ENCODE measurements at places on chromosomes 4 and X.

- no peak for DNase-seq
Measured at GRCh38 chrX:6708676-6709380, 173.9 kb upstream of the VCX3A start.

- no peak for DNase-seq
Measured at GRCh38 chr4:179486570-179487335, 2044.5 kb upstream of the AGA start.

DNA sequence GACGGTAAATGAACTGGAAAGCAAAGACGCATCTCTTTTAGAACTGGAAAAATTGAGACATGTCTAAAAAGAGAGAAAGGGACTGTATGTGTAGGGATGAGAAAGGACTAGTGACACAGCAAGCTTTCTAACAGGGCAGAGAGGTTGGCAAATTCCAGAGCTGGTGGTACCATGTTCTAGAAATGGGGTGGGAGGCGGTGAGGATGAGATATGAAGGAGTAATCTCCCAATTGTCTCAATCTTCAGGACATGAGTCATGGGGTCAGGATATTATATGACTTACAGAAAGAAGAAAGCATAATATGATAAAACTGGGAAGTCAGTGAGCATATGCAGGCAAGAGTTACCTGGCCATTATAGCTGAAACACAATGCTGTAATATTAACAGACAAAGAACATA, 14.2 kb downstream of the TAB3 start:
- no peak for DNase-seq

- no peak for DNase-seq
Measured at GRCh38 chr4:38855466-38855865, 1.2 kb downstream of the TLR6 start.

DNA sequence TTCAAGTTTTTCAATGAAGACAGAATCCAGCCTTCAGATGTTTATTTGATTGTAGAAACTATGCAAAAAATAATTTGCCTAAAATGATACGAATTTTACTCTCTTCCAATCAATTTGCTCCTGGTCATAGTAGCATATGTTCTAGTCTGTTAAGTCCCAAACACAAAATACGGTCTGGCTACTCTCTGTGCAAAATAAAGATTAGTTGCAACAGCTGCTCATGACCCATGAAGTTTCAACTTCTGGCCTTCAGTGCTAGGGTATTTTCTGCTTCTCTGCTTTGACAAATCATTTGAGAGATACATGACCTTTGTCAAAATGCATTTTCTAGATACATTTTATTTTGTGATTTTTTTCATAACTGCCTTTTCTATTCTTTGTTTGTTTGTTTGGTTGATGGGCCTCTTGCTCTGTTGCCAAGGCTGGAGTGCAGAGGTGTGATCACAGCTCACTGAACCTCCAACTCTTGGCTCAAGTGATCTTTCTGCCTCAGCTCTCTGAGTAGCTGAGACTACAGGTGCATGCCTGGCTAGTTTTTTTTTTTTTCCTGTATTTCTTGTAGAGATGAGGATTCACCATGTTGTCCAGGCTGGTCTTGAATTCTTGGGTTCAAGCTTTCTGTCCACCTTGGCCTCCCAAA, 55.2 kb downstream of the TACR3 start:
- no peak for DNase-seq

- DNase-seq, result no peak
Measured at GRCh38 chr4:98573791-98574190, 84.6 kb downstream of the TSPAN5 start.

DNA sequence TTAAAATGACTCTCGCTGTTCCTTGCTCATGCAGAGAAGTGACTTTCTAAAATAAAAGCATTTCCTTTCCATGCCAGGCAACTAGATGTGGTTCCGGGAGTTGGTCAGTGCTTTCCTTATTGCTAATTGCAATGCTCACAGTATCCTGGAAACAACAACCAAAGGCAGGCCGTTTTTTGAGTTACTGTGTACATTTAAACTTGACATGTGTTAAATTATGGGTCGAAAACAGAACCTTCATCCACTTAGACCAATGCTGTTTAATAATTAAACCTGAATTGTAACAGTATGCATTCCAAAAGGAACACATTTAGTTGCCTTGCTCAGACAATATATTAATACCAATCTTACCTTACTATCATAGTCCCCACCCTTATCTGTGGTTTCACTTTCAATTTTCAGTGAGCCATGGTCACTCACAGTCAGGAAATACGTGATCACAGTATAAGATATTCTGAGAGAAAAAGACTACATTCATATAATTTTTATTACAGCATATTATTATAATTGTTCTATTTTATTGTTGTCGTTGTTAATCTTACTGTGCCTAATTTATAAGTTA, 102.6 kb downstream of the HS6ST2 start:
- no peak for DNase-seq

- no peak for DNase-seq
Measured at GRCh38 chrX:9498236-9498635, 33.4 kb downstream of the TBL1X start.

- no peak for DNase-seq
Measured at GRCh38 chr4:23084559-23085248, 392.0 kb downstream of the GBA3 start.

- no peak for DNase-seq
Measured at GRCh38 chr4:39278476-39278875, 87.7 kb downstream of the RFC1 start.

DNA sequence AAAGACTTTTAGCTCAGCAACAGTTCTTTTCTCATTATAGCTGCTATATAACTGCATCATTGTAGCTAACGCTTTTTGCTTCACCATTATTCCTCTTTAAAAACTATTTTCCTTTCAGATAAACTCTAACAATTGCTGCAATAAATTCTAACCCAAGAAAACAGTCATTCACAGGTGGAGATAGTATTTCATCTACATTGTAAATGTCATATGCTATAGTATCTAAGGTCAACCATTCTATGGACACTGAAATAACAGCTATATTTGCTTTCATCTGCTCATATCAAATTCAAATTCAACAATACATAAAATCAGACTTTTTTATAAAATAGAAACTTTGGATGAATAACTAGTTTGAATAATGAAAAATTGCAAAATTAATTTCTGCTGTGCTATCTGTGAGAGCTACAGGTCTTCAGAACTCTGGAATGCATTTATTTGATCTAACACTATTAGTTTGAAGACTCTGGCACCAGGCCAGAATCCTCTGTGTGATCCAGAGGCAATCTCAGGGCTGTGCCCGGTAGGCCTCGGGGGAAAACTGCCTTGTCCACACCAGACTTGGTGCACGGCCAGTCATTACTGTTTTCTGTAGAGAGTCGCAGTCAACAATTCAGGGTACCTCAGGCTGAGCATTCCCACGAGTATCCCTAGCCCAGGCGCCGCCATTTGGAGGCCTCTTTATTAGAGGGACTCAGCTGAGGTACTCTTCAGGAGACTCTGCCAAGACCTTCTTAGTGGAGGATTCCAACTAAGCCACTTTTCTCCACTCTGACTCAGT, 332.4 kb downstream of the SLC7A11 start:
- no peak for DNase-seq

DNA sequence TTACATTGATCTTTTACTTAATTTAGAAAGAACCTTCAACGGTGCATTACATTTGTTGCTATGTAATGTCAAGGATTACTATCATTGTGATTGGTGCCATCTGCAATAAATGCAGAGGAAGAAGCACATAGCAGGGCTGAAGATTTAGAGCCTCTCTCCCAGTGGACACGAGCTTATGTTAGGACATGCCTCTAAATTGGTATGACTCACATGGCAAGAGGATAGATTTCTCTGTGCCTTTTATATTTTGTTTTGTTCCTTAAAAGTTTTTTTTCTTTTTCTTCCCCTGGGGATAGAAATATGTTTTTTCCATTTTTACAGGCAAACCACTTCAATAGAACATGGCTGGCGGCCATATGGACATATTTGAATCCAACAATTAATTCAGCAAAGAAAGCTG, 205.0 kb upstream of the HAND2 start:
- DNase-seq, result no peak

DNA sequence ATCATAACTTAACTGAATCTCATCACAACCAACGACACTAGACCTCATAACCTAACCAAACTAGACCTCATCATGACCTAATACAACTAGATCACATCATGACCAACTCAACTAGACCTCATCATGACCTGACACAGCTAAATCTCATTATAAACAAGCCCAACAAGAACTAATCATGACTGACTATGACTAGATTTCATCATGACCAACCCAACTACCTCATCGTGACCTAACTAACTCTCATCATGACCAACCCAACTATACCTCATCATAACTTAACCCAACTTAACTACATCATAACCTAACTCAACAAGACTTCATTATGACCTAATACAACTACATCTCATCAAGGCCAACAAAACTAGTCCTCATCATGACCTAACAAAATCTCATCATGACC, 86.8 kb downstream of the DHRSX start:
- no peak for DNase-seq

- DNase-seq, result peak; percentile 8
Measured at GRCh38 chr4:56786955-56787354, 34.5 kb downstream of the SPINK2 start.

DNA sequence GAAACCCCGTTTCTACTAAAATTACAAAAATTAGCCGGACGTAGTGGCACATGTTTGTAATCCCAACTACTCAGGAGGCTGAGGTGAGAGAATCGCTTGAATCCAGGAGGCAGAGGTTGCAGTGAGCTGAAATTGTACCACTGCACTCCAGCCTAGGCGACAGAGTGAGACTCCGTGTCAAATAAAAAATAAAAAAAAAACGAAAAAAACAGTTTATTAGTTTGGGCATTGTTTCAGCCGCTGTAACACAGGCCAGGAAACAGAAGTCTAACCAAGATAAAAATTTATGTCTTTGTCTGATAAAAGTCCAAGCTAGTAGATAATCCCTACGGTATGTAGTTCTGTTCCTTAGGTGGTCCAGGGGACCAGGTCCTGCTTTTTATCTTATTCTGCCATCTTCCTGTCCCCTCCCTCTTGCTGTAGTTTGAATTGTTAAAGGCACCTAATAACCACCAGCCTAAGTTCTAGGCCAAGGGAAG, 21.4 kb downstream of the USO1 start:
- DNase-seq, result no peak

DNA sequence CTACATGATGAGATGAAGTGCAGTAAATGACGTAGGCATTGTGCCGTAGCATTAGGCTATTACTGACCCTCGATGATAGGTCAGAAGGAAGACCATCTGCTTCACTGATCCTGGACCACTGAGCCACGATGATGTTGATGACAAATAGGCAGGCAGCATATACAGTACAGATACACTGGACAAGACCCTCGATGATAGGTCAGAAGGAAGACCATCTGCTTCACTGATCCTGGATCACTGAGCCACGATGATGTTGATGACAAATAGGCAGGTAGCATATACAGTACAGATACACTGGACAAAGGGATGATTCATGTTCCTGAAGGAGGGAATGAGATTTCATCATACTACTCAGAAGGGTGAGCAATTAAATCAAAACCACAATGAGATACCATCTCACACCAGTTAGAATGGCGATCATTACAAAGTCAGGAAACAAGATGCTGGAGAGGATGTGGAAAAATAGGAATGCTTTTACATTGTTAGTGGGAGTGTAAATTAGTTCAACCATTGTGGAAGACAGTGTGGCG, 50.9 kb downstream of the BEND4 start:
- DNase-seq, result no peak

- DNase-seq, result no peak
Measured at GRCh38 chr4:3013839-3014350, 50.5 kb downstream of the GRK4 start.

GRCh38 chrX:148874636-148875246, 374.3 kb downstream of the AFF2 start:
- DNase-seq, result no peak

DNA sequence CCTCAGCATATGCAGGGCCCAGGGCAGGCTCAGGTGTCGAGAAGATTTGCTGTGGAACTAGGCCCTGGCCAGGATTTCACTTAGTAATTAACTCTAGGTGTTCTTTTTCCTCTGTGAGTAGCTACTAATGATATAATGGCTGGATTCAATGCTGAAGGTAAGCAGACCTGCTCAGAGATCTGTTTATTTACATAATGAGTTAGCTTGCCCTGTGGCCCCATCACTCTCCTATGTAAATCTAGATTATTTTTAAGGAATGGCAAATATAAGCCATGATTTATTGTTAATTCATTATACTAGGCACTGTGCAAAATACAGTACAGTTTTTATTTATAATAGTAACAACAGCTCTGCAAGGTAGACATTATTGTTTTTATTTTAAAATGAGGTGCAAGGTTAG, 117.2 kb downstream of the IRF2 start:
- DNase-seq, result no peak

DNA sequence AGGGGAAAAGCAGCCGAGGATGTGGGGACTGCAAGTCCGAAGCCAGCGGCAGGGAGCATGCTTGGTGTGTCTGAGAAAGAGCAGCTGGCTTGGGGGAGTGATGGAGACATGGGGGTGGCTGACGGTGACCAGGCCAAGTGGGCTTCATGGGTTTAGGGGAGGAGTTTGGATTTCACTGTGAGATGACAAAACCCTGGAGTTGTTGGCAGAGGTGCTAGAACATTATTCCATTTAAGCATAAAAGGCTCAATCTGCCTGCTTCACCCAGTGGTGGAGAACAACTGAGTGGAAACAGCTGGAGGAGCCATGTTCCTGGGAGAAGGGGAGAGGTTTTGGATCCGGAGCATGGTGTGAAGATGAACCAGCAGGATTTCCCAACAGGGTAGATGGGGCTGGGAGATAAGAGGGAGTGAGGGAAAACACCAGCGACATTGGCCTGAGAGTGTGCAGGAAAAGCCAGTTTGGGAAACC, 318.0 kb upstream of the TAPT1 start:
- no peak for DNase-seq

DNA sequence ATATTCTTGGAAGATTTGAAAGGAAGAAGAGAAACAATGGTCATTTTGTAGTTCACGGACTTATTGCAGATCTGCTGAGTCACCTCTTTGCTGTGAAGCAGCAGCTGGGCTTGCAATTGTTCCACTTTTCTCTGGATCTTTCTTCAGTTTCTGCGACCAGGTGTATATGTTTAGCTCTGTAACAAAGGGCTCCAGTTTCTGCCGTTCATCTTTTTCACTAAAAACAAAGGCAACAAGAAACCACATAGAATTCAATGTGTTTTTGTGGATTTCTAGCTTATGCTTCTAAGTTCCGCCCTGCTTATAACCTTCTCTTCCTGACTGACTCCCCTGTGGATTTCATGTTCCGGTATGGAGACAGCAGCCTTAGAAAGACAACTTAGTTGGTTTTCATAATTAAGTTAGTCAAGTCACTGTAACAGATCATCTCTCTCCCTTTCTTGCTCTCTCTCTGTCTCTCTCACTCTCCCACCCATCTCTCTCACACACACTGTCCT, 121.6 kb upstream of the EPHA5 start:
- no peak for DNase-seq

- DNase-seq, result no peak
Measured at GRCh38 chr4:24831637-24832036, 36.3 kb downstream of the SOD3 start.

DNA sequence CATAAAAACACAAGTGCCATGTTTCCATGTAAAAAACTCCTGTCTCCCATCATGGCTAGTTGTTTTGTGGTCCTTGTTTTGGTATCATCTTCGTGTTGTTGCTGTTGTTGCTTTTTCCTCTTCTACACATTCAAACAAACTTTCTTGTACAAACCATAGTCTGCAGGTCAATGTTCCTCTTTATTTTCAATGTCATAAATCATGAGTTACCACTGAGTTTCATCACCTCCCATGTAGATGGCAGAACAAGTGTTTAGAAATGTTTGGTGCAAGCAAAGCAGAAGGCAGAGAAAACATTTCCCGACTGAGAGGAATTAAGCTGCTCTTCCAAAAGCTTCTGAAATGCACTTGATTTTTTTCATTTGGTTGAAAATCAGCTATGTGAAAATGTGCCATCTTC, 166.0 kb downstream of the ANTXR2 start:
- DNase-seq, result no peak

- no peak for DNase-seq
Measured at GRCh38 chr4:25953740-25954139, 39.7 kb downstream of the SMIM20 start.

Measured in amniotic stem cell (primary cell).